NCI-H1092 (cell line): ENCODE measurements at places on chromosomes 12 and 14.

DNA sequence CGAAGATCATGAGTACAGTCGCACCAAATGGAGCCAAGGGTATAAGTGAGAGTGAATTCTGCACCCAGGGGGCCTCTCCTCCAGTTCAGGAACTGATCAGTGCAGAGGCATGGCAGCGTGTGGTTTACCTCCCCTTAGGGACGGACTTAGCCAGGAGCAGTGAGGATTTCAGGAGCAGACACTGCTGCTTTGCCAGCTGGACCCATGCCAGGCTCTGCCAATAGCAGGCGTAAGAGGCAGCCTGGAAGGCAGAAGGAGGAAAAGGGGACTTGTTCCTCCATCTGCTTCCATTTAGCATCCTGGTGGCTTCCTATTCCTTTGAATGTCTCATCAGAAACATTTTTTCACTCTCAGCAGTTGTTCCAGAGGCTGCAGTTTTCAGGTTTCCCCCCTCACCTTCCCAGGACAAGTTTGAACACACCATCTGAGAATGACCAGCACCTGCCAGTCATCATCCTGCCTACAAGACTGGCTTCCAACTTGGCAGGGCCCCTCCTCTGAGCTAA lies 137.0 kb upstream of the LMNTD1 start:
- no peak for DNase-seq

GRCh38 chr12:109923481-109924245 lies 23.6 kb downstream of the TCHP start:
- no peak for DNase-seq

DNA sequence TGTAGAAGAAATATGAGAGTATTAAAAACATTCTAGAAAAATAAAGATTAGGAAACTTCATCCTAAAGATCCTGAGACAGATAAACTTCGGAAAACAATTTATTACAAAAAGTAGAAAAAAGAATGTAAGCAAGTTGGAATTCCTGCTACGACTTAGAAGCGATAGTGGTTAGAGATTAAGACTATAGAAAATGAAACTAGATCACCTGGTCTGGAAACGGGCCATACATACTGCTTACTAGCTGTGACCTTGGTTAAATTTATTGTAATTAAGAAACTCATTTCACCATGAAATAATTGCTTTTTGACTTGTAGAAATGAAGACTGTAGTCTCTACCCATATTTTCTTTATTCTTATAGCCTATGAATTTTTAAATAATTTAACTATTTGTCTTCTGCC lies 614.1 kb downstream of the SLC16A7 start:
- DNase-seq: no peak

DNA sequence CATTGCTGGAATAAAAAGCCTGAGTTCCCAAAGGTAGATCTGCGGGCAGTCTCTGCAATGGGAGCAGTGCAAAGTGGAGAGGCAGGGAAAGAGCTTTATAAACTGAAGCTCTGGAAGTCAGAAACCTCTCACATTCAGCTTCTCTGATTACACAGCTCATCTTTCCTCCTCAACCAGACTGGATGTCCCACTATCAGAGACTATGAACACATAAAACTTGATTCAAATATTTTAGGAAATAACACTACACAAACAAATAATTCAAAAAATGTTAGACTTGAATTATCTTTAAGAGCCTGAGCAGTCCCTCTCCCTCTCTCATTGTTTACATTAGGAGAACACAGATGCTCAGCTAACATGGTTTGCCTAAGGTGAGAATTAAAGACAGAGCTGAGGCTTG lies 72.9 kb downstream of the DENND5B start:
- DNase-seq: no peak

GRCh38 chr14:21057803-21058675 lies at the start of gene RNASE8:
TSS of gene RNASE8 (plus strand) at chr14:21057822. CDS start at chr14:21057893, 71 bp downstream.
- no peak for DNase-seq

GRCh38 chr12:57551637-57552305 lies 1.9 kb downstream of the KIF5A start:
- no peak for DNase-seq

- no peak for DNase-seq
These were observed 56.1 kb downstream of the EPS8 start for GRCh38 chr12:15733136-15733535.

DNA sequence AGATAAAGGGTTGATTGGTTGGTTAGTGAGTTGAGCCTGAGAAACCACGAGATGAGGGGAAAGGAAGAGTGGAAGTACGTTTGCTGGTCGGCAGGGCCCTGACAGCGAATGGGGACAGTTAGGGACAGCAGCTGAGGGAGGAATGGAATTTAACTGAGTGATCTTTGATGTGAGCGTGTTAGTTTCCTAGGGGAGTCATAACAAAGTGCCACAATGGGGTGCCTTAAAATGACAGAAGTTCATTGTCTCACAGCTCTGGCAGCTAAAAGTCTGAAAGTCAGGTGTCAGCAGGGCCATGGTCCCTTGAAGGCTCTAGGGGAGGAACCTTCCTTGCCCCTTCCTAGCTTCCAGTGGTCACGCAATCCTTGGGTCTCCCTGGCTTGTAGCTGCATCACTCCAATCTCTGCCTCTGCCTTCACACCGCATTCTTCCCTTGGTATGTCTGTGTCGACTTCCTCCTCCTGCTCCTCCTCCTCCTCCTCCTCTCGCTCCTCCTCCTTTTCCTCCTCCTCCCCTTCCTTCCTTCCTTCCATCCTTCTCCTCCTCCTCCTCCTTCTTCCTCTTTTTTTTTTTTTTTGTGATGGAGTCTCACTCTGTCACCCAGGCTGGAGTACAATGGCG lies 26.0 kb upstream of the RIN3 start:
- DNase-seq: no peak

DNA sequence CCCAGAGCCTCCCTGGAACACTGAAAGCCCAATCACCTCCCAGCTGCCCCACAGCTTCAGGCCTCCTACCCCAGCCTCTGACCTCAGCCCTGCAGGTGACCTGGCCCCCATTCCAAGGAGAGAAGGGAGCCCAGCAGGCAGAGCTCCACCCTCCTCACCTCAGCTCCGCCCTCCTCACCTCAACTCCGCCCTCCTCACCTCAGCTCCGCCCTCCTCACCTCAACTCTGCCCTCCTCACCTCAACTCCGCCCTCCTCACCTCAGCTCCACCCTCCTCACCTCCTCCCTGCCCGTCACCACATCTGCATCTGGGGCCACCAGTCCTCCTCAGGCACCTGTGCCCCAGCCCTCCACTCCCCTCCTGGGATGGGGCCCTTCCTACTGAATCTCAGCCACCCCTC lies 112.2 kb upstream of the SFSWAP start:
- DNase-seq: no peak

DNA sequence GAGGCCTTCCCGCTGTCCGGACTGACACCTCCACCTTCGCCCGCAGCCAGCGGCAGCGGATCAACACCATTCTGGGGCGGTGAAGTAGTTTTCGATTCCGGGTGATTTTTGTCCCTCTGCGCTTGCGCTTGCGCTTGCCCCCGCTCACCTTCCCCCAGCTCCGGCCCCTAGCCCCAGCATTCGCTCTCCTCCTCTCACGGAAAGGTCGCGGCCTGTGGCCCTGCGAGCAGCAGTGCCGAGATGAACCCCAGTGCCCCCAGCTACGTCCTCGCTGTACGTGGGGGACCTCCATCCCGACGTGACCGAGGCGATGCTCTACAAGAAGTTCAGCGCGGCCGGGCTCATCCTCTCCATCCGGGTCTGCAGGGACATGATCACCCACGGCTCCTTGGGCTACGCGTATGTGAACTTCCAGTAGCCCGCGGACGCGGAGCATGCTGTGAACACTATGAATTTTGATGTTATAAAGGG lies 22.7 kb upstream of the SRGAP1 start:
- no peak for DNase-seq

- no peak for DNase-seq
These were observed 222.5 kb downstream of the PIK3C2G start for GRCh38 chr12:18483698-18484325.

DNA sequence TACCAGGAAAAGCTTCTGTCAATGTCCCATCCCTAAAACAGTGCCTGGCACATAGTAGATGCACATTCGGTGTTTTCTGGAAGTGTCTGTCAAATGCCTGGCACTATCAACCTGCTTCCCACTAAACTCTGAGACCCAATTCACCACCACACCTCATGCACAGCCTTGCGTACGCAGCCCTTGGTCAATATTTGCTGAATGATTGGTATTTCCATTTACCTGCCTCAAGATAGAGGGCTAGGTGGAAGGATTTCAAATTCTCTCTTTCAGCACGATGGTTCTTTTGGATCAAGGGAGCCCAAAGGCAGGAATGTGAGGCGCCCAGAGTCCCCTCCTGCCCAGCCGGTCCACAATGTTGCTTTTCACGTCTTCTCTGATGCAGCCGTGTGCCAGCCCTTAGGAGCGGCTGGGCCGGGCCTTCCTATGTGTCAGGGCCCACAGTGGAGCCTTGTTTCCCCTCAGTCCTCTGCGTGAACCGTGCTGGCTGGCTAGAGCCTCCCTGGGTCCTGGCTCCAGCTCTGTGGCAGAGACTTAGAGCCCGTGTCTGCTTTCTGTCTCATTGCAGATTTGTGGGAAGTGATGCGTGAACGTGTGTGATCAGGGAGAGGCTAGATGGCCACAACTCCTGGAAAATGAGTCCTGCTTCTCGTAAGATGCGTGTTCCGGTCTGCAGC lies 99.9 kb upstream of the RFLNA start:
- no peak for DNase-seq

- no peak for DNase-seq
These were observed 22.6 kb downstream of the ZFYVE21 start for GRCh38 chr14:103738166-103738565.

- no peak for DNase-seq
These were observed 13.5 kb downstream of the HECTD1 start for GRCh38 chr14:31194095-31194494.

- no peak for DNase-seq
These were observed 1.1 kb downstream of the PDE3A start for GRCh38 chr12:20369305-20370013.

DNA sequence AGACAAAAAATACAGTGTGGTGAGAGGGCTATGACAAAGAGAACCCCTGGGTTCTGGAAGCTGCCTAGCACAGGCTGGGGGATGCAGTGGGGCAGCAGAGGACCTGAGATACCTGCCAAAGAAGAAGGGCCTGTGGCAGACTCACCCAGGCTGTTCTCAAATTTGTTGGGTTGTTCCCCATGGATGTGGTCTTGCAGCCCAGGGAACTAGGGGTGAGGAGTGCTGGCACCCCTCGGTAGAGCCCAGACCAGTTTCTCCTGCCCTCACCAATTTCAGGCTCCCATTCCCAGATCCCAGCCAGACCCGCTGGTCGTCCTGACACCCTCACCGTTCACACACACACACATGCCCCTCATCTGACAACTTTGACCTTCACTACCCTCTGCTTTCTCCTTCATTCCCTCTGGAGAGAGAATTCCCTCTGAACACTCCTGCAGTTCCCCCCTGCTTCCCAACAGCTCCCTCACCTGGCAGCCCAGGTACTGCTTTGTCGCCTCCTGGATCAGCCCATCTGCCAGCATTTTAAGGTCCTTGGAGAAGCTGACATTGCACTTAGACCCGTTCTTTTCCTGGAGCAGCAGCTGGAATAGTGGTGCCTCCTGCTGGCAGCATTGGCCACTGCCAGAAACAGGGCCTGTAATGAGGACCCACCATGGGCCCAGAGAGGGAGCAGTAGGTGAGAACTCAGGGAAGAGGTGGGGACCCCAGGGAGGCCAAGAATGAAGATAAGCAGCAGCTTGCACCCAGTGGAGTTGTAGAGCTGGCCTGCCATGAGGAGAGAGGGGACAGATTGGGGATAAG lies 5.9 kb upstream of the GDF11 start:
- no peak for DNase-seq

GRCh38 chr12:95548056-95548538 lies 3.2 kb downstream of the USP44 start:
- no peak for DNase-seq
